Mucosa of descending colon (tissue), 3 donors: ENCODE measurements at places on chromosomes 3 and 15. TPM values are rescaled to one million over a fixed set of nuclear protein-coding genes. Genes with fewer than 3 reads are reported as not detected.

DNA sequence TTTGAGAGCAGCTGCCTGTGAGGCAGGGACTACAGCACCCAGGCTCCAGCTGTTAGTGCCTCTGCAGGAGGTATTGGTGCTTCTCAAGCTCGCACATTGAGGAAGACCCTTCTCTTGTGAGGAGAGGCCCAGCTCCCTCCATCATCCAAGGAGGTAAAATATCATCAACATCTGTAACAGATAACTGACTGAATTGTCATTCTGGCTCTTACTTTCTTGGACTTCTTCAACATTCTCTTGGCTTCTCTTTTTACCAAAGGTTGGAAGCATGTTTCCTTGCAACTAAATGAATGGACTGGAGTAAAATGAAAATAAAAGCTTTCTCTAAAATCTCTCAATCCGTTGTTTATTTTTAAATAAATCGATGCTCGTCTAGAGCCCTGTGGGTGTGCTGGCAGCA lies 53.1 kb upstream of the PXYLP1 start:
- DNase-seq = no peak

GRCh38 chr3:64459711-64460110 lies 228.1 kb downstream of the ADAMTS9 start:
- no peak for DNase-seq

GRCh38 chr3:183870563-183870962 lies 14.1 kb downstream of the PARL start:
- no peak for DNase-seq

DNA sequence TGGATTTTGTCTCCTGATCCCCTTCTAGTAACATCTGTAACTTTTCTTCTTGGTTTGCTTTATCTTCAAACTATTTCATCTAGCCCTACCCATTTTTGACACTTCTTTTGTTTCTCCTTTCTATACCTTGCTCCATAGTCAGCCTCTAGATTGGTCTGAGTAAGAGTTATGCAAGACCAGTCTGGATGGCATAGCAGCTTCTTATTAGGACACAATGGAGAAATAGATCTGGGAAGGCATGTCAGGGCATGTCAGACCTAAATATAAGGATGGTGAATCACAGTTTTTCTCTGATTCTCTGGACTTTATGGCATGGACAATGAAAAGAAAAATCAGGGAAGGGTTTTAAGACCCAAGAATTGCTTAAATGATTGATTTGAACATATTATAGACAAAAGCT lies 452.5 kb downstream of the RAP2B start:
- DNase-seq = no peak

DNA sequence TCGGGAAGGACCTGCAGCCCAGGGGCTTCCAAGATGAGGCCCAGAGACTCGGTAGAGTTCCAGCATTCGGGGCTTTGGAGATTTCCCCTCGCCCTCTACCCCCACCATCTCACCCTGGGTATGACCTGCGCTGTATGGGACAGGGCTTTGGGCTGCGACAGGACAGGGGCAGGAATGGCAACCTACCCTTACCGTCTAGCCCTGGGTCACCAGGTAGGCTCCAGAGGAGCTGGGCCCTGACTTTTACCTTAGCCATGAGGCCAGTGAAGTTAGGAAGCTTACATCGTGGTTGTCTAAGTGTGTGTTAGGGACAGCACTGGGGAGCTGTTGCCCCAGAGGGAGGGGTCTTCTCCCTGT lies 683 bp downstream of the PPM1M start:
- DNase-seq = no peak

DNA sequence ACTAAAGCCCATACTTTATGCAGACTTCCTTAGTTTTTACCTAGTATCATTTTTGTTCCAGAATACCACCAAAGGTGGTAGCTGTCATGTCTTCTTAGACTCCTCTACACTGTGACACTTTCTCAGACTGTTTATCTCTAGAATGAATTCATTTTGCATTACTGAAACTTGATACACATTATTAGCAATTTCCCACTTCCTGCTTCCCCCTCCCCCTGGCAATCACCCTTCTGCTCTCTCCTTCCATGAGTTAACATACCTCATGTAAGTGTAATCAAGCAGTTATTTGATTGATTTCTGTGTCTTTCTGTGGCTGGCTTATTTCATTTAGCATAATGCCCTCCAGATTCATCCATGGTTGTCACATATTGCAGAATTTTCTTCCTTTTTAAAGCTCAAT lies 204.9 kb downstream of the STAG1 start:
- DNase-seq = no peak

ERICH6 gene
- not detected for total RNA-seq
